ENCODE measurements at places on chromosomes 16 and 17.
A peak's percentile ranks its signal among the peaks of the same experiment; 100 is the strongest.

- DNase-seq, result no peak
These were observed 357.8 kb downstream of the GRIN2A start for GRCh38 chr16:9824200-9825068.

- DNase-seq, result no peak
These were observed 191.8 kb downstream of the SNX29 start for GRCh38 chr16:12168074-12169000.

DNA sequence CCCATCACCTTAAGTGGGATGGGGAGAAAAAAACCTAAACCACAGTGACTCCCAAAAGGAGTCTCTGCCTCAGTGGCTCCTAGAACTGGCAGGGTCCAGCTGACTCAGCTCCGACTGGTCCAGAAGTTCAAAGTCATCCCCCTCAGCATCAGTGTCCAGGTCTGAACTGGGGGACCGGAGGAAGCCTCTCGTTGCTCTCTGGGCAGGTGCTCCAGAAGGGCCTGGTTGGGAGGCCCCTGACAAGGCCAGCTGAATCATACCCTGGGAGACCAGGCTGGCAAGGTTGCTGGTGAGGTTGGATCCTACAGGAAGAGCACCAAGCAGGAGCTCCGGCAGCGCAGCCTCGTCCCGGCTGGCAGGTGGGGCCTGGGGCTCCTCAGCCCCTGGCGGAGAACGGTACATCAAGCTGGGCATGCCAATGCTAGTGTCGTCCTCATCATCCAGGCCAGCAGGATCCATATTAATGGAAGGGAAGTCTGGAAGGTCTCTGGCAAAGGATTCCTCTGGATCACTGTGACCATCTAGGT lies 4.3 kb upstream of the PSMC3IP start:
- DNase-seq, result no peak

GRCh38 chr17:7340179-7340578 lies 3.9 kb downstream of the ACAP1 start:
- DNase-seq, result no peak

GRCh38 chr16:50068550-50068949 lies 2.8 kb downstream of the HEATR3 start:
- DNase-seq, result no peak

DNA sequence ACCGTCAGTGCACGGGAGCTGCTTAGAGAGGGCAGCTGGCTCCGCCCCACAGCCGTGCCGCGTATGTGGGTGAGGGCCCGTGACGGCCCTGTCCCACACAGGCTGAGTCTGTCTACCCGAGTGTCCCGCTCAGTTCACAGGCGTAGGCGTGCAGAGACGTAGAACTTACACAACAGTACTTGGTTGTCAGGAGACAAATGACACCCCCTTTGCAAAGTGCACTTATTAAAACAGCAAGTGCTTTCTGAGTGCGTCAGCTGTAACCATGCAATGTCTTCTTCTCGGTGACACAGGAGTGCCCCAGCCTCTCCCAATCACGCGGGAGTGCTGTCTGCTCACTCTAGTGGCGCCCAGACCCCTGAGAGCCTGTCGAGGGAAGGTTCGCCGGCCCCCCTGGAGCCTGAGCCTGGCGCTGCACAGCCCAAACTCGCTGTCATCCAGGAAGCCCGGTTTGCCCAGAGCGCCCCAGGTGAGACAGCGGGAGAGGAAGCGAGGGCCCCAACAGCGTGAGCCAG lies 64.2 kb downstream of the FOXK2 start:
- DNase-seq, result no peak

- DNase-seq, result no peak
These were observed 8.4 kb downstream of the PIMREG start for GRCh38 chr17:6452471-6453266.

- no peak for DNase-seq
These were observed 41.5 kb upstream of the MRTFB start for GRCh38 chr16:14029658-14030057.

DNA sequence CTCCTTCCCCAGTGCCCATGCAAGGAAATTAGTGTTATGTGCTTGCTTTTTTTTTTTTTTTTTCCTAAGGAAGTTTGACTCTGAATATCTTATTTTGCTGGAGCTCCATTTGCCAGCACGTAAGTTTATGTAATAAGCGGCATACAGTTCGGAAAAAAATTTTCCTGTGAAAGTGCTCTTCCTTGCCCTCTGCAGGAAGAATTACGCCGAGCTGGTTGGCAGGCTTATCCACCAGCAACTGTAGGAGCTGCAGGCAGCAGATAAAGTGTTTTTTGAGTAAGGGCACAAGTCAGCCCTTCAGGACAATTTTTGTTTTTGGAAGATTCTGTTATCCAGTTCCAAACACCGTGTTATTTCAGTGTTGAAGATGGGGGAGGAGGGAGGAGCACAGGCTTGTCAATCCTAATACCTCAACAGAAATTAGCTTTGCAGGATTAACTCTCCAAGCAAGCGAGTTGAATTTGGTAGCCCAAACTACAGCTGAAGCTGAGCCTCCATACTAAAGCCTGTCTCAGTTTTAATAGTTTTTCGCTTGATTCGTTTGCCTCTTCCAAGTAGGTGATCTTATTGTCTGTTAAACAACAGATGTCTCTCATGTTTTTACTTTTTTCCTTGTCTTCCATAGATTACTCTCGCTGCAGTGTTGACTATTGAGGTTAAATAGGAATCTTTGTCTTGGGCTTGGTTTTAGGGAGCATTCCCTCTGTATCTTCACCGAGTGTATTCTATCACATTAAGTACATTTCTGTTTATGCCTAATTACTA lies 1.1 kb downstream of the SPECC1 start:
- DNase-seq, result peak; percentile 28

DNA sequence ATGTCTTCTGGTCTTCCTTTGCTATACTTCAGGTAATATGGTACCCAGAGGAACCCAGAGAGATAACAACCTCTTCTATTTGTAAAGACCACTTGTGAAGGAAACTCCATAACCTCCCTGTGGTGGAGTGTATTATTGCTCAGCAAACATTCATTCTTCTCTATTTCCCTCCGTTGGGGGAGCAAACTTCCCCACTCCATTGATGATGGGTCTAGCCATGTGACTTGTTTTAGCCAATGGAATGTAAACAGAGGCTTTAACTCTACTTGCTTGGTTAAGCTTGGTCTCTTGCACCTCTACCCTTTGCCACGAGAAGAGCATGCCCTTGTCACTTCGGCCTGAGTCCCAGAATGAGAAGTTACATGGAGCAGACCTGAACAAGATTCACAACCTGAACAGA lies 30.0 kb upstream of the SKAP1 start:
- DNase-seq, result no peak

- no peak for DNase-seq
These were observed 11.2 kb downstream of the SLC47A2 start for GRCh38 chr17:19705201-19705600.

GRCh38 chr17:2064520-2064971 lies 9.6 kb downstream of the HIC1 start:
- DNase-seq, result no peak

All from WTC11 (cell line).